ENCODE measurements at places on chromosomes 5 and 9.

GRCh38 chr9:17837965-17838364, 259.1 kb downstream of the SH3GL2 start:
- DNase-seq = no peak

DNA sequence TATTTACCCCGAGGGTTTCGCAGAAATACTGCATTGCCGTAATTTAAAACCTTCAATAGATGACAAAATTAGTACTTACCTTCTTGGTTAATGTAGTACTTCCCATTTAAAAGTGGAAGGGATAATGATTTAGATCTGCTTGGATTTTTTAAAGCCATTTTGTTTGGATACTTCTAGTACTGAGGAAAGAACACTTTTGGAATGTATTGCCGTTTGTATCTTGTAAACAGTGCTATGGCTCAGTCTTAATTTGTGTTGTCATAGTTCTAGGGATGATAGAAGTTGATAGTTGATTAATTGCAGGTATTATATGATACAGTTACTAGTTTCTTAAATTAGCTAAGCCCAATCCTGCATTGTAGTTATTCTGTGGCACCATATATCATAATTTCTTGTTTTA, 33.1 kb downstream of the TNPO1 start:
- no peak for DNase-seq

- DNase-seq = no peak
Measured at GRCh38 chr5:108753877-108754276, 6.2 kb downstream of the FER start.

- no peak for DNase-seq
Measured at GRCh38 chr5:127305493-127305892, 14.9 kb downstream of the MEGF10 start.

All from stimulated activated CD4-positive, alpha-beta T cell treated with anti-CD3 and anti-CD28 coated beads, Interleukin-4, amount 100 ng/mL, for 1 hour (primary cell).